ENCODE measurements at places on chromosomes 12 and 14.

DNA sequence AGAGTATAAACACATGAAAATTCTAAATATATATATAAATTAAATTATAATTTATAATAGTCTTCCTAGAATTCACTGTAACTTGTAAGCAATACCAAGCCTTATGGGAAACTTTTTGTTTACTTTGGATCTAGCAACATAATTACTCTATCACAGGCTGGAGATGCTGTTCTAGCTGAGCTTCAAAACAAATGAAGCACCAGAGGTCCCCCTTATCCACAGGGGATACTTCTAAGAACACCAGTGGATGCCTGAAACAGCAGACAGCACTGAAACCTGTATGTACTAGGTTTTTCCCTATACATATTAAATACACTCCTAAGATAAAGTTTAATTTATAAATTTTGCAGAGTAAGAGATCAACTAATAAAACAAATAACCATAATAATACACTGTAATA, 96.6 kb downstream of the CDK17 start:
- no peak for DNase-seq

DNA sequence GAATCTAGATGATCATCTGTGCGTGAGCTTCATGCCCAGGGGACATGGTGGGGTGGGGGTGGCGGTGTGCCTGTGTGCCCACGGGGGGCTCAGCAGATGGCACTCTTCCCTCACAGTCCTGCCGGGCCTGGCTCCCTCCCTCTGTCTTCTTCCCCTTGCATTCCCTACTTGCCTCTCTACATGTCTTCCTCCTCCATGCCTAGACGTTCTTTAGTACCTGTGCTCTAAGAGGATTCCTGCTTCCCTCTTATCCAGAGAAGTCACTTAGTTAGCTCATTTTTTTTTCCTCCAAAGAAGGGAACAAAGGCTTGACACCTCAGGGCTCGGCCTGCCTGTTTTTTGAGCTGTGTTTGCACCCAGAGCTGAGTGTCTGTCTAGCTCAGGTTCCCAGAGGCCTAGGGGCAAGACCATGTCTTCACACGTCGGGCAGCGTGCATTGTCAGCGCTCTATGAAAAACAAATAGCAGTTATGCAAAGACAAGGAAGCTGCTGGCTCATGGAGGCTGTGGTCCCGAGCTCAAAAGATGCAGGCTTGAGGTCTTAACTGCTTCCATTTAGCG, 48.8 kb downstream of the NINJ2 start:
- DNase-seq, result no peak

GRCh38 chr14:61562321-61563161, 132.8 kb upstream of the HIF1A start:
- DNase-seq, result no peak

DNA sequence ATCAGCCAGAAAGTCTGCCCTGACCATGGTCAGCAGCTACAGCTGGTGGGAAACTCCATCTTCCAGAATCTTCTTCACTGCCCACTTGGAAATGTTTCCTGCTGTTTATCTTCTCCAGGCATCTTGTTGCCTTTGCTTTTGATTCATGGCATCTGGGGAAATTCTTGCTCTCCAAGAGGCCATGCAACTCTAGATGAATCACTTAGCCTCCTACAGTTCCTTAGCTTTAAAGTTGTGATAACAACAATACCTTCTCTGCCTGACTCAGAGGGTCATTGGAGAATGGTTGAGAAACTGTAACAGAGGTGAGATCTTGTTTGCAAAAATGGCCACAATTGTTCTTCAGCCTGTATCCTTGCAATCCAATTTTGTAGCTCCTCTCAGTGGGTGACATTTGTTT, 121.0 kb upstream of the VRK1 start:
- DNase-seq, result no peak

DNA sequence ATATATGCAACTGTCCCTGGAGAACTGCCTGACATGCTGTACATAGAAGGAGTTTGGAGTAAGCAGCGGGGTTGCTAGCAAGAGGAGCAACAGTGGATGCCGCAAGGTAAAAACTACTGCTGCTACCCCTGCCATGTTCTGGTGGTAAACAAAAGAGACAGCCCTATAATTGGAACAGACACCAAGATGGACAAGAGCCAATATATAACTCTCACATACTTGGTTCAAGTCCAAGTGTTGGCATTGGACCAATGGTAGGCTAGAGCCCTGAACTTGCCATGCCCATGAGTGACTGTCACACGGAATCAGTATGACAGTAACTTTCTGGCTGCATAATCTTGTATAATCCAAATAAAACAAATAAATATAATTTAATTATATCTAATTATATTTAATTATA, 13.7 kb downstream of the ATXN7L3B start:
- DNase-seq, result no peak

DNA sequence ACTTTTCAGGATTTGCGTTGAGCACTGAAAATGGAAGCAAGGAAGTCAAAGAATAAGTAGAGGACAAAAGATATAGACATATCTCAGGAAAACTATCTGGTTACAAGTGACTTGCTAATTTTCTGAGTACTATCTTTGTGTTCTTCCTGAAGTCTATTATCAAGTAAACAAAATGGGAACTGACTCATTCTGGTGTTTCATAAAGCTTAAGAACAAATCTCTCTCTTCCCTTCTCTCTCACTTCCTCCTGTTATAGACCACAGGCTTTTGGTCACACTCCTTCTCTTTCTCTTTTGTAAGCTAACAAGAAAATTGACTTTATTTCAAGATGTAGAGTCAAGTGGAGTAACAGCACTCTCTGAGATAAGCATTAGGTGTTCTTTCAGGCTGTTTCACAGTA, 406.6 kb upstream of the SYT1 start:
- no peak for DNase-seq

DNA sequence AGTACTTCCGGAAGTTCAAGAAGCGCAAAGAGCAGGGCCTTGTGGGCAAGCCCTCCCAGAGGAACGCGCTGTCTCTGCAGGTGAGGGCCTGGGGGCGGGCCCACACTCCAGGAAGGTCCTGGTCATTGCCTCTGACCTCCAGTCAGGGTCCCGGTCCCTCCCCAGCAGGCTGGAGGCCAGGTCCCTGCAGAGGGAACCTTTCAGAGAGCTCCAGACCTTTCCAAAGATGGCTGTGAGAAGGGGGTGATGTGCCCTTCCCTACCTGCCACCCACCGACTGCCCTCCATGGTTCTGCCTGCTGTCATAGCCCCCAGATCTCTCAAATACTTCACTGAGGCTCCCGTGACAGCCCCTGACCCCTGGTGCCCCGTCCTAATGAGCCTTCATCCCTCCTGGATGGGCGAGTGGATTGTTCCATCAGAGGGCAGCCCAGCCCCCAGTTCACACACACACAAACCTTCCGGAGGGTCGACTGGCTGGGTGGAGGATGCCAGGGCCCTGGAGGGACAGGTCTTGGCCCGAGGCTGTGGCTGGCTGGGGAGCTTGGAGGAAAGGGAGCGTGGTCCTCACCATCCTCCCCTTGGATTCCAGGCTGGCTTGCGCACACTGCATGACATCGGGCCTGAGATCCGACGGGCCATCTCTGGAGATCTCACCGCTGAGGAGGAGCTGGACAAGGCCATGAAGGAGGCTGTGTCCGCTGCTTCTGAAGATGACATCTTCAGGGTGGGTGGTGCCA, 117.5 kb upstream of the FKBP4 start:
- no peak for DNase-seq
